Articular chondrocyte of knee joint (primary cell): ENCODE measurements at places on chromosomes 2 and 18. TPM values are rescaled to one million over a fixed set of nuclear protein-coding genes. Genes with fewer than 3 reads are reported as not detected.

FAHD2B gene
- 6.3 and 9.3 TPM in 2 replicates for total RNA-seq

ANKRD30B gene
- total RNA-seq = under 0.01 TPM in 1 of 2 replicates, not detected in the other

CAPN14 gene
- 0.11 and 0.13 TPM in 2 replicates for total RNA-seq

EHD3 gene
- total RNA-seq = 10.6 and 13.3 TPM in 2 replicates

LINC00305 gene
- total RNA-seq = not detected in 2 replicates

AP1S3 gene
- 61.7 and 97.0 TPM in 2 replicates for total RNA-seq

REEP1 gene
- total RNA-seq = 0.43 and 0.52 TPM in 2 replicates

FAM237A gene
- not detected in 2 replicates for total RNA-seq

PAX3 gene
- 0.11 TPM in 1 of 2 replicates, not detected in the other for total RNA-seq

PRKAG3 gene
- 0.11 and 0.39 TPM in 2 replicates for total RNA-seq

IGFBP2 gene
- 13.5 and 13.6 TPM in 2 replicates for total RNA-seq

ELAC1 gene
- total RNA-seq = 8.4 and 12.7 TPM in 2 replicates

ZNF396 gene
- 3.4 and 4.5 TPM in 2 replicates for total RNA-seq
